ENCODE measurements at places on chromosomes 4 and X.

- no peak for DNase-seq
Observed at GRCh38 chr4:108543359-108543968, 76.9 kb upstream of the RPL34 start.

GRCh38 chr4:159104694-159105414, 2.0 kb downstream of the RAPGEF2 start:
- DNase-seq: no peak

GRCh38 chr4:178823673-178824295, 1381.5 kb upstream of the AGA start:
- no peak for DNase-seq

- DNase-seq: no peak
Observed at GRCh38 chr4:3201718-3202702, 46.9 kb upstream of the MSANTD1 start.

DNA sequence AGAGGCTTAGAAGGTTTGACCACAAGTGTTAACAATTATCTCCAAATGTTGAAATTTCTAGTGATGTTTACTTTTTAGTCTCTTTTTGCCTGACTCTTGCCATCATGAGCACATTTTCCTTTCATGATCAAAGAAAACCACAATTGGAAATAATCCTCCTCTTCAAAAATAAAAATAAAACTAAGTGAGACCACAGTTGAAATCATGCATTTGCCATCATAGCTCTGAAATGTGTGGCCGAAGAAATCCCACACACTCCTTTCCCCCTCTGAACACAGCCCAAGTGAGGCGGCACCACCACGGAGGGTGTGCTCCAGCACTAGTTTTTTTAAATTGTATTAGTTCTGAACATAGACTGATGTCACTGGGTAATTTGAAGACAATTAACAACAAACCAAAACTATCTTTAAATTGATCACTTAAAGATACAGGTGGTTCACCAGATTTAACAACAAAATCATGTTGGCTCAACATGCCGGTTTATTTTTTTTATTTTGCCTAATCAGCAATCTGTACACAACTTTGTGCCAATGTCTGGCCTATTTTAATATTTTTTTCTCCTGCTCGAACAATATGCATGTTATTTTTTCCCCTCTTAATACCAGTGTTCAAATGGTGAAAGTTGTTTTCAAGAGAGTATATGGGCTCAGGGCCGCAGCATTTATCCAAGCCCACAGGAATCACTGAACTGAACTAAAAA, 17.6 kb downstream of the APBB2 start:
- no peak for DNase-seq

- no peak for DNase-seq
Observed at GRCh38 chr4:13601848-13602247, 25.7 kb downstream of the BOD1L1 start.

DNA sequence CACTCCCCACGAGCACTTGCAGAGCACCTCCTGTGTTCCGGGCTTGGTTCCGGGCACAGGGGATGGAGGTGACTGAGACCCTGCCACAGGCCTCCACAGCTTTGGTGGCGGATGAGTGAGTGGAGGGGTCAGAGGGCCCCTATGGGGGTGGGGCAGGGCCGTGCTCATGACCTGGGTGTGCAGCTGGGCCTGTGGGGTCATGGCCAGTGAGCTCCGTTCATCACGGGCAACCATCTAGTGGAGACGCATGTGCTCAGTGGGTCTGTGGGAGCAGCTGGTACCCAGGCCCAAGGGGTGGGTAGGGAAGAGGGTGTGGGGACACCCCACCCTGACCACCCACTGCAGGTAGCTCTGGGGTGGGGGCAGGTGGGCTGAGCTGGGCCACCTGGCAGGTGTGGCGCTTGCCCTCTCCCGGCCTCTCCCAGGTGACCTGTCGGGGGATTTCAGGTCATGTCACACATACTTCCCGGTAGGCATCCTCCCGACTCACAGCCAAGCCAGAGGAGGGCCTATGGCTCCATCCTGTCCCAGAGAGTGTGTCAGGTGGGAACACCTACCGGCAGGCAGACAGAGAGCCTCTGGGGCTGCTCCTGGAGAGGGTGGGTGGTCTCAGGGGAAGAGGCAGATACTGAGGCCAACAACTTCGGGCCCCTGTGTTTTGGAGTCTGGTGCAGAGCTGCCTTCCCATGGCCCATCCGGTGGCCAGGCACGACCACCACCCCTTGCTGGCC, 3.6 kb downstream of the PSAPL1 start:
- no peak for DNase-seq

GRCh38 chrX:9195199-9195880, 161.4 kb upstream of the FAM9B start:
- no peak for DNase-seq

- DNase-seq: peak; percentile 20
Observed at GRCh38 chr4:121277194-121278105, 103.4 kb downstream of the QRFPR start.

DNA sequence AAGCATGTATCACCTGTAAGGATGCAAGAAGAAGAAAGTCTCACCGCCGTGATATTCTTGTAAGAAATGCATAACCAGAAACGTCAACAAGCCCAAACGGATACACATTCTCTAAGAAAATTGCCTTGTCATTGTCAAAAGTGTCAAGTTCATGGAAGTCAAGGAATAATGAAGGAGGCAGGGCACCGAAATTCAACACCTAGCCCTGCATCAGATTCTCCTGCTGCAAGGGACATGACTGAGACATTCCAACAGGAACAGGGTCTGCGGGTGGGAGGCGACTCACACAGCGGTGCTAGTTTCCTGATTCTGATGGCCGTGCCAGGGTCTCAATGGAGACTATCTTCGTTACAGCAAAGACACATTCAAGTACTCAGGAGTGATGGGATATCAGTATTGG, 26.7 kb downstream of the IRF2 start:
- DNase-seq: no peak

Measured in BE2C (cell line).